CD4-positive, alpha-beta T cell treated with Interleukin-15 for 4 hours (primary cell): ENCODE measurements at places on chromosomes 12 and 14.

DNA sequence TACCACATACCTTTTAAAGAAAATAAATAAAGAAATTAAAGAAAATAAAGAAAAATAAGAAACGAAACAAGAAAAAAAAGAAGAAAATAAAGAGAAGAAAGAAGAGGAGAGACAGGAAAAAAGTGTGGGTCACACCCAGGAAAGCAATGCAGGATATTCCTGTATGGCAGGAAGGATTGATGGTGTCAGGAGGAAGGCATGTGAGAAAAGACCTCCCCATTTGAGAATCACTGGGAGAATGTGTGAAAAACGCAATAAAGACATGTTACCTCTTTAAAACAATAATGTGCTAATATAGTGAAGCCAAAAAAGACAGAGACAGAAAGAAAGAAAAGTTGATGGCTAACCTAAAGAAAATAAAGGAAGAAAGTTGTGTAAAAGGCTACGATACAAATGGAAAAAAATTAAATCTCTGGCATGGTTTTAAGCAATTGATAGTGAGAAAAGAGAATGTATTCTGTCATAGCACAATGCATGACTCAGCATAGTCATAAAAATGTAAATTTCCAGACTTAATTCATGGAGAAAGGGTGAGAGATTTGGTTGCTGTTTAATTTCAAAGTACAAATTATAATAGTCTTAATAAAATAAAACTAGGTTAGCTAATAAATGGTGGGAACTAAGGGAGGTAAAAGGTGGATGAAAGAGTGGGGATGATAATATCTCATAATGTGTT lies 24.3 kb upstream of the FOXG1 start:
- no peak for DNase-seq

GRCh38 chr14:20515846-20516245 lies 10.5 kb downstream of the RNASE10 start:
- no peak for DNase-seq

DNA sequence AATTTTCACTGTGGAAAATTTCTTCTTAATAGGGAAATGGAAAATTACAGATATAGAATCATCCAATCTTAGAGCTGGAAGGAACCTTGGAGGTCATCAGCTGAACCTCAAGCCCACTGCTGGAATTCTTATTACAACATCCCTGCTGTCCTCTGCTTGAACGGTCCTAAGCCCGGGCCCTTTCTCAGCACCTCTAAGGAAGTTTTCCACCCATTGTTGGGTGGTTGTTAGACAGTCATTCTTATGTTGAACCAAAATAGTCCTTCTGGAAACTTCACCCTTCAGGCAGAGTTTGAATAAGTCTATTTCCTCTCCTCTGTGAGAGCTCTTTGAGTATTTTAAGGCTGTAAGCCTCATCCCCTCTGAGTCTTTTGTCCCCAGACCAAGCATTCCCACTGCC lies 70.7 kb downstream of the ZFP36L1 start:
- no peak for DNase-seq

- DNase-seq, result no peak
These were observed 125.3 kb upstream of the PRMT8 start for GRCh38 chr12:3365463-3366411.

GRCh38 chr14:89598548-89599186 lies 181.6 kb upstream of the FOXN3 start:
- DNase-seq, result no peak

DNA sequence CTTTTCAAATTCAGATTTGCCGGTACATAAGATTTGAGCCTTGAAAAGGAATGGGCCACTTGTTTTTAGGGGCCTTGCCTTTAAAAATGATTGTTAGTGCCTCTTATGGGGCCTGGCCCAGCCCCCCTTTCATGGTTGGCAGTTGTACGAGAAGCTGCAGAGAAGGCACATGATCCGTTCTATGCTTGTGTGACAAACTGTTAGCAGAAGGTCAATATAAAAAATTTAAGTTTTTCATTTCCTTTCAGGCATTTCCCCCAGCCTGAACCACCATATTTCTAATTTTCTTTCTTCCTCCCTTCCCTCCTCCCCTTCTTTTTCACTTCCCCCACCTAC lies 119.1 kb downstream of the PLXNC1 start:
- no peak for DNase-seq

GRCh38 chr14:88166616-88167015 lies 156.5 kb downstream of the KCNK10 start:
- DNase-seq, result no peak

DNA sequence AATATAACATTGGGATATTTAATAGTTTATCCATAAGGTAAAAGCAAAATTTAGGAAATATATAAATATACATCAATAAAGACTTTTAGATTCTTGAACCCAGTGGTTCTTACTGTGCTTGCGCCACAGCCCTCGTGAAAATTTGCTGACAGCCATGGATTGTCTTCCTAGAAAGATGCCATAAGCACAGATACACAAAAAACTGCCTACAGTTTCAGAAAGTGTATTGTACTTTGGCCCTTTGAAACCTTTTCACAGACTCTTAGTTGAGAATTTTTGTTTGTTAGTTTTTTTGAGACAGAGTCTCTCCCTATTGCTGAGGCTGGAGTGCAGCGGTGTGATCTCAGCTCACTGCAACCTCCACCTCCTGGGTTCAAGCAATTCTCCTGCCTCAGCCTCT lies 28.1 kb downstream of the DEPDC4 start:
- no peak for DNase-seq
